Hepatocyte (in vitro differentiated cells): ENCODE measurements at places on chromosomes 5 and 9. TPM values are rescaled to one million over a fixed set of nuclear protein-coding genes. Genes with fewer than 3 reads are reported as not detected.

PCA3 gene
- 0.15 TPM in 1 of 2 replicates, not detected in the other for polyA plus RNA-seq

FAM151B gene
- polyA plus RNA-seq: 0.94 and 1.9 TPM in 2 replicates

DNA sequence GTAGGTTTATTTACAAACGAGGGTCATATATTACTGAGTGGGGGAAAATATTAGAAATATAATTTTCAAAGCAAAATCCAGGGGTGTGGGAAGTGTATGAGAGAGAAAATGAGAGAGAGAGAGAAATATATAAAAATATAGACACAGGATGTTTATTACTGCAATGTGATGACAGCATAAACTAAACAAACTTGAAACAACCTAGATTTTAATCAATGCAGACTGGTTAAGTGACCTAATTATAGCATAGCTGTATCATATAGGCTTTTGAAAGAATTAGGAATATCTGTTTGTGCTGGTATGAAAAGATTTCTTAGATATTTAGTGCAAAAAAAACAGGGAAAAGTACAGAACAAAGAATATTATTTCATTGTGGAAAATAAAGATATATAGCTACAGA lies 280.5 kb downstream of the ACTL7B start:
- DNase-seq: no peak

CDKN2AIPNL gene
- 29.9 and 30.0 TPM in 2 replicates for polyA plus RNA-seq

DNA sequence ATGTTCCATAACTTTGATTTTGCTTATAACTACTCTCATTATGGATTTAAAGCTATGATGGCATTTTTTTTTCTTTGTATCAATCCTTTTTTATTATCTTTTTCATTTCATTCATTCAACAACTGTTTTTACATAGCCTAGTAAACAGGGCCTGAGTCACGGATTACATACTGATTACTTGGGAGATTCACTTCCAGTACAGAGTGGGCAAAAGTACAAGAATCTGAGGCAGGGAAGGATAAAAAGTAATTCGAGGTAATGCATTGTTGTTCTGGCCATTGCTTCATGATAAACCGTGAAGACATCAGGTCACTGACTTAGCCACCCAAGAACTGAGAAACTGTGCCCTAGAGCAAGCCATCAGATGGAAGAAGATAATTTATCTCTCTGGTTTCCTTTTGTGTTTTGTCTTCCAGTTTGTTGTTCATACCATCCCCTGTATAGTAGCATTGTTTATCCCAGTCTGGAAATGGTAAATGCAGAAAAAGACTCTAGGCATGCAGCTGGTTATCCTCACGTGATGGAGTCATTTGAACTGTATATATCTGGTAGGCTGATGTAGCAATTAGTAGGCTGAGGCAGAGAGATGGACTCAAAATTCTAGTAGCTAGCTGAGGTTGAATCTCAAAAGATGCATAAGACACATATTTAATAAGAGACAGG lies 145.6 kb downstream of the CNTLN start:
- no peak for DNase-seq

- no peak for DNase-seq
These were observed 226.0 kb downstream of the MPDZ start for GRCh38 chr9:13053504-13053903.

DNA sequence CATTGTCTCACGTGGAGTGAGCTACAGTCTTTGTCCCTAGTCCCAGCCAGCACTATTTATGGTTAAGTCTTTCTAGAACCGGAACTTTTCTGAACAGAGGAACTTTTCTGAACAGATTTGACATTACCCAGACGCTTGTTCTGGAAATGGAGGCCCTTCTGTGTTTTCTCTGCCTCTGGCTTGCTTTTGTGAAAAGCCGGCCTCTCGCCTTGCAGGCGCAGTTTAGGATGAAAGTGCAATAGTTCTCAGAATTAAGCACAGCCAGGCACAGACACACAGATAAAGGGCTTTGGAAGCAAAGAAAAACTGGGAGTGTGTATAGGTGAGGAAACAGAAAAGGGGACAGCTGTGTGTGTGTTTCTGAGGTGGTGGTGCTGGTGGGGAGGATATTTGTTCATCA lies 5.9 kb downstream of the GDNF start:
- no peak for DNase-seq

IRX1 gene
- polyA plus RNA-seq: 10.2 and 15.9 TPM in 2 replicates

DNA sequence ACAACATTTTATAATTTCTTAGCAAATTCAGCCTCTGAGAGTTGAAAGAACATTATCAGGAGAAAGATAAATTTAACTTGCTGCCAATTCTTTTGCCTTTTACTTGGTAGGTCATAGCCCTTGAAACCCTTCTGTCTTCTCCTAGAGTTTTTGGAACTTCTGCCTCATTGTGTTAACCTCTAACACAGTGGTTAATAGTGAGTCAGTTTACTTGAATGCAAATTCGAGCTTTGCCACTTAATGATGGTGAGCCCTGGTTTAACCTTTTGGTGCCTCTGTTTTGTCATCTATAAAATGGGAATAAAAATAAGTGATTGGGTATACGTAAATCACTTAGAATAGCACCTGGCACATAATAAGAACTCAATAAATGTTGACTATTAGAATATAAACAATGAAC lies 1.8 kb upstream of the INIP start:
- no peak for DNase-seq

RRAGA gene
- polyA plus RNA-seq: 127 and 147 TPM in 2 replicates

DNA sequence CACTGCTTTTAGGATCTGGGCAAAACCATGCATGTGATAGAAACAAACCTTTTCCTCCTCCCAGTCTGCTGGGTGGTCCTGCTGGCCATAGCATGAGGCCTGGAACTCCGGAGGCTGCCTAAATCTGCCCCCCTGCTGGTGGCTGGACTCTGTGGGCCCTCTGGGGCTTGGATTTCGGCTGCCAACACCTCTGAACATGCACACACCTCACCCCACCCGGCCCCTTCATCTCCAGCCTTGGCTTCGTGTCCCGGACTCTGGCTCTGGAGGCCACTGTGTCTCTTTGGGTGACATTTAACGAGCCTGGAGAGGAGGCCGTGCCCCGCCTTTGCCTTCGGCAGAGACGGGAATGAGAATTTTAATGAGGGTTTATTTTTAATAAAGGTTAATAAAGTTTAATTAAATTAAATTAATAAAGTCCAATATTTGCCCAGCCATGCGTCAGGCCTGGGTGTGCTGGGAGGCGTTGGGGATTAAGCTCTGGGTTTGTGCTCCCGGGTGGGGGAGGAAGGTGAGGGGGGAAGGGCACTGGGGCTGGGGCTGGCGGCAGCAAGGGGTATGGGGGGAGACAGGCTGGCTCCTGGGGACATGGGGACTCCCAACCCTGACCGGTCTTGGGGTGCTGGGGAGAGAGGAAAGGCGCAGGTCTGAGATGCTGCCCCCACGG lies 251.8 kb downstream of the PBX3 start:
- no peak for DNase-seq

- DNase-seq: peak; percentile 55
These were observed 30.4 kb upstream of the SLIT3 start for GRCh38 chr5:169331292-169331852.

GRCh38 chr9:107059220-107059619 lies 196.3 kb downstream of the ZNF462 start:
- DNase-seq: no peak

TRAF1 gene
- polyA plus RNA-seq: 2.2 and 3.3 TPM in 2 replicates

- DNase-seq: peak; percentile 57
These were observed 37.6 kb downstream of the C9orf57 start for GRCh38 chr9:72022841-72023240.

DNA sequence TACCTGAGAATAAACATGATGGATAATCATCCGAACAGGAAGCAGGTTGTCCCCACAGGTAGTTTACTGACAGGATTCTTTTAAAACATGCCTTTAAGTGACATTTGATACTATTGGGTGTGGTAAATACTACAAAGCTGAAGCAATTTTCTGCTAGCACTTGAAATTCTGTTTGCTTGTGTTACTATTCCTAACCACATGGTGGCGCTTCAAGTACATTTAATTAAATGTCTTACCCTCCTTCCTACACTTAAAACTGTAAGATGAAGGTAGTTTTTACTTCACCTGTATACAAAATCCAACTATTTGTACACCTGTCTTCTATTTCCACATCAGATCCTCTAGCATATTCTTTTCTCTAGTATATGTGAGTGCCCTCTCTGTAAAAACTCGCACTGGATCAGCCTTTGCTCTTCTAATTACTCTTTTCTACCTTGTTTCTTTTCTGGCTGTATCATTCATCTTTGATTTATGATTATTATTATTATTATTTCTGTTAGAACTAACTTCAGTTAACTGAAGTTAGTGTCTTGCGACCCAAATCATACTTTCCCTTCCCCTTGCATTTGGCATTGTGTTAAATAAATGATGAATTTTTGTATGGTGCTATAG lies 18.4 kb downstream of the SLC25A46 start:
- DNase-seq: peak; percentile 63

- DNase-seq: no peak
These were observed 151.9 kb downstream of the NTRK2 start for GRCh38 chr9:84821431-84821830.

DNA sequence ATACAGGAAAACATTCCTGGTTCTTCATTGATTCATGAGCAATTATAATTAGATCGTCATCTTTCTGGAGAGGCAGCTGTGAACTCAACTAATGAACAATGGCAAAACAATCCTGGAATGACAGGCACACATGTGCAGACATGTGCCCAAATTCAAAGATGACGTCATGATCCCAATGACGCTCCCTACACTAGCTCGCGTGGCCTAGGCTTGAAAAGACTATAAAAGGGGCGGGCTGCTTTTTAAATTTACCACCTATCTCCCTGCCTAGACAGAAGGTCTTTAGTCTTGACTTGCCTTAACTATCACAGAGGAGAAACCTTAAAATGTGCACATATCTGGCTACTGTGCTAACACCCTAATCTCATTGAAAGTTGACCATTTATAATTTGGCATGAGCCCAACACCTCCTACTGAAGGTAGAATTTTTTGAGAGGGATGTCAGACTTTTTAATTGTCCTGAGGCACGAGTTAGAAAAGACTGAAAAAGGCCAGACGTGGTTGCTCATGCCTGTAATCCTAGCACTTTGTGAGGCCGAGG lies 88.2 kb downstream of the PRRT1B start:
- no peak for DNase-seq

- DNase-seq: no peak
These were observed 53.4 kb downstream of the GDNF start for GRCh38 chr5:37786416-37786815.

DNA sequence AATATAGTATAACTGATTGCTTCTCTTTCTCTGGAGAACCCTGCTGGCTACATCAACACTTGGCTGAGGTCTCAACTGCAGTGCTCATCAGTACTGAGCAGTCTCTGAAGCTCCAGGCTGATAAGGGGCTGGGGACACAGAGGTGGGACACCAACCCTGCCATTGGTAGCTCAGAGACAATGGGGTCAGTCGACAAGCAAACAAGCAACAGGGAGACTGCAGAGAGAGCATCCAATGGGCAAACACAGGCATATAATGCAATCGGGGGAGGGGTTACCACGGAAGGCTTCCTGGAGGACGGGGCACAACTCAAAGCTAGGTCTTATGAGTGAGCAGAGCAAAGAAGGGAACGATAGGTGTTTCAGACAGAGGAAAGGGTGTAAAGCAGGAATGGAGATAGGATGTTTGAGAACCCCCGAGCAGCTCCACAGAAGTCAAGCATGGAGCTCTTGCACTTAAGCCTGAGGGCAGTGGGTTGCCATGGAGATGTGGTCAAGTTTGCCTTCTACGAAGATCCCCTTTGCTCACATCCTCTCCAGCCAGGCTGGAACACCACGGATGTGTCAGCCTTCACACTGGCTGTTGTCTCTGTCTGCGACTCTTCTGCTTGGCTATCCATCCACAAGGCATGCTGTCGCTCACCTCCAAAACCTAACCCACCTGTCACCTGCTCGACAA lies 21.5 kb upstream of the AKNA start:
- no peak for DNase-seq

GRCh38 chr5:150156027-150156368 lies 353 bp upstream of the PDGFRB start:
- no peak for DNase-seq

SLC31A1 gene
- polyA plus RNA-seq: 24.5 and 29.7 TPM in 2 replicates

DNA sequence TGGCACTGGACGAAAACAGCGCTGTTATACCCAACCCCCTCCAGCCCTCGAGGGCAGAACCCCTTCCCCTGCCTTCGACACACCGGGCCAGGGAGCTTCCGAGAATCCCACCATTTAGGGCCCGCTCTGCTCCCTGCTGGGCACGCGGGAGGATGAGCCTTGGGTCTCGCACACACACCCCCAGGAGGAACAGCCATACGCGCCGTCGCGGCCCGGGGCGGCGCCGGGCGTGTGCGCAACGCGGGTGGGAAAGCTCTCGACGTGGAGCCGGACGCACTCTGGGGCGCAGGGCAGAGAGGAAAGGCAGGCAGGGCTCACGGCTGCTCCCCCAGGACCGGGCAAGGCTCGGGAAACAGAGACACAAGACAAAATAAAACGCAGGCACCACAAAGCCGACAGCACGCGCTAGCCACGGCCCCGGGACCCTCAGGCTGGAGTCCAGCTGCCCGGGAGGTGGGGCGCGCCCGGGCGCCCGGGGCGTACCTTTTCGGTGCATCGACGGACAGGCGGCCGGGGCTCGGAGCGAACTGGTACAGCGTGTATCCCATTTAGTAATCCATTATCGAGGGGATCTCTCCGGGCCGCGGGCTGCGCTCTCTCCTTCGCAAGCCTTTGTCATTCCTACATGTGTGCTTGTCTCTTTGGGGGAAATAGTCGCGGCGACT lies 789 bp downstream of the SEMA6A start:
- peak; percentile 43 for DNase-seq

DNA sequence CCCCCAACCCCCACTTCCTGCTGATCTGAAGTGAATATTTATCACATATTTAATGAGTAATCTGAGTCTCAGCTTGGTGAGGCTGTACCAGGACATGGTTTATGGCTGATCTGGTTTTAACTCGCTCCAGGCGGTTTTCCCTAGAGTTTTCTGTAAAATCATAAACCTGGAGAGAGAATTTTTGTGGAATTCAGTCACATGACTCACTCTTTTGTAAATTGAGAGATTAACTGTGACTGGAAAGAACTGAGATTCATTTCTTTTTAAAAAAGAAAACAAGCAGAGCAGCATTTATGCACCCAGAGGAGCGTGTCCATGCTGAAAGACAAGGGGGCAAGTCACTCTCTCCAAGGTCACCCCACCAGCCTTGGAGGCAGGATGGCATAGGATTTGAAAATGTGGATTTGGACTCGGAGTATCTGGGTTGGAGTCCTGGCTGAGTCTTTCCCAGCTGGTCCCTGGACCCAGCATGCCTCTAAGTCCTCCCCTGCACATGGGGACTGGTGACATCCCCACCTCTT lies 81.8 kb downstream of the ZNF618 start:
- peak; percentile 80 for DNase-seq

C5orf34 gene
- 1.9 and 3.3 TPM in 2 replicates for polyA plus RNA-seq

TRIM7 gene
- polyA plus RNA-seq: 0.35 TPM in 1 of 2 replicates, not detected in the other

DNA sequence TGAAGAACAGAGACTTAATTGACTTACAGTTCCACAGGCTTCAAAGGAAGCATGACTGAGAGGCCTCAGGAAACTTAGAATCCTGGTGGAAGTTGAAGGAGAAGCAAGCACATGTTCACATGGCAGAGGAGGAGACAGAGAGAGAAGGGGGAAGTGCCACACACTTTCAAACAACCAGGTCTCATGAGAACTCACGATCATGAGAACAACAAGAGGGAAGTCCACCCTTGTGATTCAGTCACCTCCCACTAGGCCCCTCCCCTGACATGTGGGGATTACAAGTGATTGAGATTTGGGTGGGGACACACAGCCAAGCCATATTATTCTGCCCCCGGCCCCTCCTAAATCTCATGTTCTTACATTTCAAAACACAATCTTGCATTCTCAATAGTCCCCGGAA lies 19.5 kb downstream of the NR3C1 start:
- DNase-seq: no peak

IFNA5 gene
- polyA plus RNA-seq: not detected in 2 replicates
